Thoracic aorta endothelial cell (primary cell): ENCODE measurements at places on chromosomes 16 and 17. TPM values are rescaled to one million over a fixed set of nuclear protein-coding genes. Genes with fewer than 3 reads are reported as not detected.

Gene PIMREG
- total RNA-seq, result 23.3 and 34.9 TPM in 2 replicates

Gene OMG
- 0.13 TPM in 1 of 2 replicates, not detected in the other for total RNA-seq

Gene KIF18B
- 12.0 and 22.3 TPM in 2 replicates for total RNA-seq

Gene CEMP1
- not detected in 2 replicates for total RNA-seq

Gene UMOD
- total RNA-seq, result not detected in 2 replicates

Gene DBNDD1
- total RNA-seq, result 24.9 and 34.3 TPM in 2 replicates

Gene MMP28
- total RNA-seq, result 2.5 and 4.0 TPM in 2 replicates

Gene LITAF
- total RNA-seq, result 5.5 and 9.8 TPM in 2 replicates

Gene PRAC2
- total RNA-seq, result not detected in 2 replicates

Gene NXPH3
- total RNA-seq, result 0.53 and 0.72 TPM in 2 replicates

Gene GAN
- total RNA-seq, result 15.5 and 15.7 TPM in 2 replicates

Gene IL17C
- total RNA-seq, result not detected in 2 replicates

Gene ZNF750
- 0.07 and 0.13 TPM in 2 replicates for total RNA-seq
